ENCODE measurements at places on chromosomes 11 and 22.

DNA sequence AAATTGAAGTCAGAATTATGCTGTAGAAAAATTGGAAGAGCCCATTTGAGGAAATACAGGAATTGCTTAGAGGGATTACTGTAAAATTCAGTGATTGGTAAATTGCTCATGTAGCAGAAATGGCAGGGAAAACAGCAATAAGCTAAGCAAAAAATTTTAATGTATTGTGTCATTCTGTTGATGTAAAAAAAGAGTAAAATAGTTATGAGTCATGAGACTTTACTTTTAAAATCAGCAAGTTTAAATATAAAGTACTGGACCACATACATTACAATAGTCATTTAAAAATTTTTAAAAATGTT lies 10.4 kb downstream of the PDHX start:
- no peak for DNase-seq

GRCh38 chr22:46592390-46592872 lies 27.8 kb upstream of the GRAMD4 start:
- DNase-seq = peak; percentile 76

GRCh38 chr11:130719220-130719915 lies 196.9 kb downstream of the SNX19 start:
- no peak for DNase-seq

DNA sequence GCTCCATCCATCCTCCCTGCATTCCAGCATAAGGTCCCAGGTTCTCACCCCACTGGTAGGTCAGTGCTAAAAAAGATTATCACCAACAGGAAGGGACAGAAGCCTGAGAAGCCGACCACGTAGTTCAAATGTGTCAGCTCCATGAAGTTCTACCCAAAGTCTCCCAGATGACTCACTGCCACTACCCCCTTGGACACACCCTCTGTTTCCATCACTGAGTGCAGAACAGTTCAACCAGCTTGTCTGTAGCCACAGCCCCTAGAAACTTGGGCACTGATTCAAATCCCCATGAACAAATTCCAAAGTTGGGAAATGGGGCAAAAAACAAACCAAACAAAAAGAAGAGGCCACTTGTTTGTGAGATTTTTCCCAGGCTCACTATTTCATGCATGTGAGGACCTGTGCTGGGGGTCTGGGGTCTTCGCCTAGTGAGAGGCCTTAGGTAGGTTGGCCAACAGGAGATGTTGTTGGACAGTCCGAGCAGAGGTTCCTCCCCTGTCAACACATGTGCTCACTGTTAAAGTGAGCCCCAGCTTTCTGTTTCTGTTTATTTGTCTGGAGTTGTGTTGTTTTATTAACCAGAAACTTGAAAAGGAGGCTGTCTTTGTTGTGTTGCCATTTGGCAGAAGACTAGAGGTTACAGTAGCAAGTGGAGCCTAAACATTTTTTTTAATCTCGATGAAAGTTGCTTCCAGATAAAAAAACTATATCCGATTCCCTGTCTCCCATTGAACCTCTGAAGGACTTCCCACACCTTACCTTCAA lies 24.2 kb upstream of the FLI1 start:
- peak; percentile 24 for DNase-seq

- DNase-seq = no peak
Measured at GRCh38 chr11:9858822-9859221, 194.9 kb downstream of the SWAP70 start.

DNA sequence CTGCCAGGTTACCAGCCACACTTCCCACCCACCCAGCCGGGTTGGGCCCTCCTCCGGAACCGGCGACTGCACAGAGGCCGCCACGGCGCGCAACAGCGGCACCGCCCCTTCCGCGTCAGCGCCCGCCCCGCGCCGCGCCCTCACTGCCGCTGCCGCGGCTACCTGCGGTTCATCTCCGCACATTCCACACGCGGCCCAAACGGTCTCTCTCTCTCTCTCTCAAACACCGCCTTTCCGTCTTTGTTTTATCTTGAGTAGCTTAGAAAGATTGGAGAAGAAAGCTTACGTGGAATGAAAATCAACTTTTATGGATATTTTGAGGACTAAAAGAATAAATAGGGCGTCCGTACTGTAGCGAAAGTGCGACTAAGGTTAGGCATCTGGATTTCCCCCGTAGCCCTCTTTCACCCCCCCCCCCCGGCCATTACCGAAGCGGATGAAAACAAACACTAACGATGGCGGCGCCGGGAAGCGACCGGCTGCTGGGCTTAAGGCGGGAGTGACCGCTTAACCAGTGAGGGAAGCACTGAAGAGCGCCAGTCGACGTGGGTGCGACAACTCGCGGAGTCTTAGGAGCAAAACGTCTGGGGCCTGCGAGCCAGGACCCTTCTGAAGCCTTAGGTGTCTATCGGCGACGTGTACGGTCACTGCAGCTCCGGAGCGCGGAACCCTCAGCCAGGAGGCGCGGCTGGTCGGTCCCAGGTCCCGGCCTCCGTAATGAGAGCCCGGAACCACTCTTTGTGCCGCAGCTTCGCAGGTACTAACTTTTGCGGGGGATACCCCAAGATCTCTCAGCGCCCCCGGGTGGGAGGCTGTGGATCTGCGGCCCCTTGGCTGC lies at the start of the genes ATG13 and HARBI1:
TSS of gene ATG13 (plus strand) at position 420 of the 838 bp plus-strand sequence. CDS start 26,739 bp downstream, outside the sequence.
TSS of gene HARBI1 (minus strand) at position 94 of the 838 bp plus-strand sequence. CDS start 990 bp downstream, outside the sequence.
- DNase-seq = peak; percentile 96

GRCh38 chr11:118998822-118999221 lies 884 bp downstream of the CENATAC start:
- peak; percentile 54 for DNase-seq

- no peak for DNase-seq
Measured at GRCh38 chr11:131886201-131886600, 515.8 kb downstream of the NTM start.

DNA sequence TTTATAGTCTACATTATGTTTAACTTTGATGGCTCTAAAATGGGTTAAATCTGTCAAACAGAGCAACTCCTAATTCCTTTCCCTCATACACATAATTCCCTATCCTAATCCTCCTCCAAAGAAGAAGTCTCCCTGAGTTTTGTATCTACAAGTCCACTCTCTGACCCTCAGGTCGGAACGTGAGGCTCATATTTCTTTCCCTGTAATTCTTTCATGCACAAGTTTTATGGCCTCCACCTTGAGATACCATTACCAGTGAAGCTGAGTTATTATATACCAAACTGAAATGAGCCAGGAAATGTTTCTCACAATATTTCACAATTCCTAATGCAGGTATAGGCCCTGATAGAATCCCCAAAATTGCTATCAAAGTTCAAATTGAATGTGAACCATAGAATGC lies 106.4 kb downstream of the CASP12 start:
- DNase-seq = no peak

DNA sequence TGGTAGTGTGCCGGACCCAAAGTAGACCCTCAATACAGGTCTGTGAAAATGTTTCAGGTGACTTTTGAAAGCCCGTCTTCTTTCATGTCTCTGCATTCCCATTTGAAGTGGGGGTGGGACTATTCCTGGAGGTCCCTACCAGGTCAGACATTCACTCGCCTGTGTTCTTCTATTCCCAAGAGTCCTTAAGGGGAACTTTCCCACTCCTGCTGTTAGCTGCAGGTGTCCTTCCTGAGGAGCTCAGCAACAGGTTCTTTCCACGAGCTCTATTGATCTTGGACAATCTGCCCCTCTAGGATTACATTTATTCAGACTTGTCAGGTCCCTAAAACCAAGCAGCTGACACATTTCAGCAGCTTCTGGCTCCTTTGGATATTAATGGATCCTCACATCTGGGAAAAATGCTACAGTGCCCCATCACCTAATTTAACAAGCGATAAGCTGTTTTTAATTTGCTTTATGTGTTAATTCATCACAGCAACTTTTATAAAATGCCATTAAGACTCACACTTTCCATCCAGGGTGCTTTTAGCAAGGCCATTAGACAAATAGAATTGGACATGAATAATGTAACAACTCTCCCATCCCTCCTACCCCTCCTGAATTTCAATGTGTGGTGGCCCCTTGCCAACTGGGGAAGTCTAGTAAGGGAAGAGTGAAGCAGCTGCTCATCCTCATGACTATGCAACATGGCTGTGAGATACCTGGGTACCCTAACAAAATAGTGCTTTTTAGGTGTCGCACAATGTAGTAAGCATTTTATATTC lies 259.5 kb upstream of the CCDC90B start:
- DNase-seq = no peak

DNA sequence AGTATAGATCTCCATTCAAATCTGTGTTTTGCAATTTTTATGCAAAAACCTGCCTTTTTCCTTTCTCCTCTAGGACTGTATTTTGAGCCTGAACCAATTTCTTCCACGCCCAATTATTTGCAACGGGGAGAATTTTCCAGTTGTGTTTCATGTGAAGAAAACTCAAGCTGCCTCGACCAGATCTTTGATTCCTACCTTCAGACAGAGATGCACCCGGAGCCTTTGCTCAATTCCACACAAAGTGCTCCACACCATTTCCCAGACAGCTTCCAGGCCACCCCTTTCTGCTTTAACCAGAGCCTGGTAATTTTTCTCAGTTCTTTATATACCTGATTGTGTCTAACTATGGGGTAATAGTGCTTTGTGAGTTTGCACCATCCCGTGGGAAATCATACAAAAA lies 8.0 kb downstream of the POU2AF3 start:
- no peak for DNase-seq

- no peak for DNase-seq
Measured at GRCh38 chr11:125948278-125949051, 2.6 kb downstream of the VSIG10L2 start.
